ENCODE measurements at places on chromosomes 1 and 21.
A peak's percentile ranks its signal among the peaks of the same experiment; 100 is the strongest.

- no peak for DNase-seq
Measured at GRCh38 chr1:59243550-59243949, 53.3 kb upstream of the FGGY start.

GRCh38 chr21:35538386-35538785 is 489.3 kb upstream of the RUNX1 start:
- no peak for DNase-seq

DNA sequence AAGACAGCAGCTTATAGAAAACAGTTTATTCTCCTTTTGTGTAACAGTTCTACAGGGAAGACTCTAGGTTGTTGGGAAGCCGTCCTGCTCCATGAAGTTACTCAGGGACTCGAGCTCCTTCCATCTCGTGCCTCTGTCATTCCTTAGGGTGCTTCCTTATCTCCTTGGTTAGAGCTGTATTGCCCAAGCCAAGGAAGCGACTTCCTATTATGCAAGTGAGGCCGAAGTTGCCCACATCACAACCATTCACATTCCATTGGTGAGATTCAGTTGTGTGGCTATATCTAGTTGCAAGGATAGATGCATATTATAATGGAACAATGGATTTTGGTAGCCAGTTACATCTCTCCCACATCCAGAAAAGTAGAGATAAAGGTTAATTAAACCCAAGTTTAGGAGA is 9.0 kb downstream of the GSTM5 start:
- DNase-seq: no peak

- DNase-seq: no peak
Measured at GRCh38 chr1:236240675-236241074, 41.1 kb downstream of the ERO1B start.

GRCh38 chr21:32930673-32931072 is 95.1 kb upstream of the OLIG2 start:
- DNase-seq: no peak

DNA sequence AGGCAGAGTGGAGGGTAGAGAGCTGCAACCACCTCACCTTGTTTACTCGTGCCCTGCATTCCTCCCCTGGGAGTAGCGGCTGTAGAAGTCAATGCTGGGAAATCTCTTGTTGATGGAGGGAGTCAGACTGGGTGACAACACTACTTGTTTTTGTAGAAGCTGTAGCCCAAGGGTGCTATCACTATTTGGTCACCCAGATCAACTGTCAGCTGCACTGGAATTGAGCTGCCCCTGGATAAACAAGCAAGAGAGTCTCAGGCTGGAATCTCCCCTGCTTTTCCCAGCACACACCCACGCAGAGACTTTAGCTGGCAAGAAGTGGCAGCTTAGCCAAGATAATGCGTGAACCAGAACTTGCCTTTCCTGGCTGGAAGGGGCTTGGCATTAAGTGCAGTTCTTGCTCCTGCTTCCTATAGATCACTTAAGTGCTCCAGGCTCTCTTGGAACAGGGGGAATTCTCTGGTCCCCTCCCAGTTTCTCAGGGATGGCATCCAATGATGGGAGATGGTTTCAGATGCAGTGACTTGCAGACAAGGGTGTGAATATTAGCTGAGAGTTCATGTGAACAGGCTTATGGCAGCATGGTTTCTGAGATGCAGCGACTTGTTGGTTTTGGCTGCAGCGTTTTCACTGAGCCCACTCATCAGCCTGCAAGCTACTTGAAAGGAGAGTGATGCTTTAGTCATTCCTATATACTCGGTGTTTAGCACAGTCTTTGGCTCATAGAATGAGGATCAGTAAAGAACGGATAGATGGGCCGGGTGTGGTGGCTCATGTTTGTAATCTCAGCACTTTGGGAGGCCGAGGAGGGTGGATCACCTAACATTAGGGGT is 16.8 kb downstream of the ATP2B4 start:
- DNase-seq: peak; percentile 54

DNA sequence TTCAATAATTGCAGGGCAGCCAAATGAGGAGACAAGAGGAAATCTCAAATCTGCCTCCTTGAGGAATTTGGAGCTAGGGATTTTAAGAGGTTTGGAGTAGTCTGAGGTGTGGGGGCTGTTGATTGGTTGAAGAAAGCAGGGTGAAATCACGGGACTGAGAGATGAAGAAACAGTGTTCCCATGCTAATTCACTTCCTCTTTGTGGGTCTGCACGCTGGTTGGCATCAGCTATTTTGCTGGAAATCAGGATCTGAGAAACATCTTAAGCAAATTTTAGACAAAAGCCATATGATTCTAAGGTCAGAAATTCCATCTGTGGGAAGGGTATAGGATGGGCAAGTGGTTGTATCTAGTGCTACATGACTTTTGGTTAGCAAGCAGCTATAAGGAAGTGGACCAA is 107.1 kb upstream of the PAXBP1 start:
- DNase-seq: no peak

DNA sequence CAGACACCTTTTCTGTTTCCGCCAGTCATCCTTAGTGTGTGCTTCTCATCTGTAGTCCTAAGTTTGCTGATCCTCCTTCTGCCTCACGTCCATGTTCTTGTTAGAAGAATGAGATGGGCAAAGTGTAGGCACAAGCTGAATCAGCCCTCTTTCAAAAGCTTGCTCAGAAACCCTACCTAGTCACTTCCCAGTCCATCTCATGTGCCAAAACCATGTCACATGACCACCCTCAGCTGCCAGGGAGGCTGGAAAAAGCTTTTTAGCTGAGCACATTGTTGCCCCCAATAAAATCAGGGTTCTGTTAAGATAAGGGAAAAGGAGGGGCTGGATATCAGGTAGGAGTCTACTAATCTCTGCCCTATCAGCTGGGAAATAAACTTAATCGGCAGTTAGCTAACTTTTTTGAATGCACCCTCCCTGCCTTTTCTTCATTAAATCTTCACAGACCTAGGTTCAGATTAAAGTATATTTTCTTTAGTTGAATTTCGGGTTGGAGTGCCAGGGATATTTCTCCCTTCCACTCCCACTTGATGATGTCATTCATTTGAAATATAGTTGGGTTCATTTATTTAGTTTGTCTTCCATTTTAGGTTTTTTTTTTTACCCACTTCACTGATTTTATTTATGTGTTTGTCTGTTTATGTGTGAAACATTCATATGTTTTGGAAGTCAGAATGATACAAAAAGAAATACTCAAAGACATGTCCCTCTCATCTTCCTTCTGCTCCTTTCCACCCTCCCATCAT is 129.2 kb downstream of the ROR1 start:
- peak; percentile 36 for DNase-seq

GRCh38 chr1:186272486-186272885 is 102.6 kb downstream of the TPR start:
- no peak for DNase-seq

- DNase-seq: no peak
Measured at GRCh38 chr1:31792541-31792940, 23.3 kb downstream of the SPOCD1 start.

GRCh38 chr21:36750576-36750959 is 51.7 kb downstream of the SIM2 start:
- no peak for DNase-seq

DNA sequence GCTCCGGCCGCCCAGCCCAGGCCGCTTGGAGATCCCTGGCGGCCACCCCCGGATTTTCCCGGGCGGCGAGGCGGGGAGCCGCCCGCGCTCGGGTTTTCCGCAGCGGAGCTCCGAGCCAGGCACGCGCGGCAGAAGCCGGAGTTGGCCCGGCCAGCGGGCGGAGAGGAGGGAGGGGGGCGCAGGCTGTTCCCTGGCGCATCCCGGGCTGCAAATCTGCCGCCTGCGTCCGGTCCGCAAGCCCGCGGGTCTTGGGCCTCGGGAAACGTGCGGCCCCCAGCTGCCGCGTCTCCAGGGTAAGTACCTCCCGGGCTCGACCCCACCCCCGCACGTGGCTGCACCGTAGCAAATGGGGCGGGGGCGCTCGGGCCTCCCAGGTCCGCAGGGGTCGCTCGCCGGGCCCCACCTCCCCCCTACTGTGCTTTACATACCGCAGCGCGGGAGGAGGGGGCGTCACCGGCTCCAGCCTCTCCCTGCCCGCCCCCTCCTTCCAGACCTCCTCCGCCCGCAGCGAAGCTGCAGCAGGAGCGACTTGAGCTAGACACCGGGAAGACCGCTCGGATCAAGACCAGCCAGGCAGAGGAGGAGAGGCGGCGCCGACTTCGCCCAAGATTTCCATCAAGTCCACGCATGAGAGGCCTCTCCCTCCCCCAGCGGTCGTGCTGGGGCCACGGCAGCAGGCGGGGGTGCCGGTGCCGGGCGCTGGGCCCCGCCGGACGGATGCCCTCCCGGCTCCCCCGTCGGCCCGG is 1.6 kb downstream of the TMEM200B start:
- peak; percentile 26 for DNase-seq

- DNase-seq: no peak
Measured at GRCh38 chr1:88434836-88435235, 249.2 kb upstream of the PKN2 start.

- no peak for DNase-seq
Measured at GRCh38 chr1:199067483-199067882, 428.6 kb downstream of the PTPRC start.

DNA sequence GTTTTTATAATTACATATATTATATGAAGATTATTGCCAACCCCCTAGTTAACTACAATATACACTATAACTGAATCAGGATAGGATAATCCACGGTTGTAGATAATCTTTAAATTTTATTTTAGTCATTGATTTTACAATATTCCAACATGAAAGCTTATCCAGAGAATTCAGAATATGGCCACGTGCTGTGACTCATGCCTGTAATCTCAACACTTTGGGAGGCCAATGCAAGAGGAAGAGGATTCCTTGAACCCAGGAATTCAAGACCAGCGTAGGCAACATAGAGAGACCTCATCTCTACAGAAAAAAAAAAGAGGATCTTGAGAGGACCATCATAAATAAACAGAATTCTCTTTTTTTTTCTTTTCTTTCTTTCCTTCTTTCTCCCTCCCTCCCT is 119.6 kb upstream of the CACYBP start:
- no peak for DNase-seq

DNA sequence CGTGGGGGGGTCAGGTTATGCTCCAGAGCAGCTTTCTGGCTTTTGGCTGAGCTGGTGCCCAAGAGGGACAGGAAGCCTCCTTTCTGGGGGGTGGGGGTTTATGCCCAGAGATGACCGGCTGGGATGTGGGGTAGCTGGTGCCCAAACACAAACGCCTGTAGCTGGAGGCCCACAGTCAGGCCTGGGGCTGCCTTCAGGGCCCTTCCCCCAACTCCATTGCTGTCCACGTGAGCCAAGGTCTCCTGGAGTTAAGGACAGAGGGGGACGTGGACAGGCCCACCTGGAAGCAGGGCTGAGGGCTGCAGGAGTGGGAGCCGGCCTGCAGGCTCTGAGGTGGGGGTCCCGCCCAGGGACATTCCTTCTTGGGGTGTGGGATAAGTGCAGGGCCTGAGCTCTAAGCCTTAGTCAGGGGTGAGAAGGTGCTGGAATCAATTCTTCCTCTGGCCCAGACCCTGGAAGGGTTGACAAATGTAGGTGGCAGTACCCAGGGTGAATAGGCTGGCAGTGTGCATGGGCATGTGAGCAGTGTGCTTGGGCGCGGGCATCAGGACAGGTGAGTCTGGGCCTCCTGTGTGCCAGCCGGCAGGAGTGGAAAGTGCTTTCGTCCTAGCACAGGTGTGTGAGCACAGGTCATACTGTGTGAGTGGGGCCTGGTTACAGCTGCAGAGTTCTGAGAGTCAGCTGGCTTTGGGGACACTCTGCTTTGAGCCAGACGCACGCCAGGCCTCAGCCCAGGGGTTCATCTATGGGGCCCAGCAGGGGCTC is 6.8 kb downstream of the CPLANE2 start:
- no peak for DNase-seq

GRCh38 chr1:203306089-203306964 is 1.0 kb downstream of the BTG2 start:
- DNase-seq: peak; percentile 58

DNA sequence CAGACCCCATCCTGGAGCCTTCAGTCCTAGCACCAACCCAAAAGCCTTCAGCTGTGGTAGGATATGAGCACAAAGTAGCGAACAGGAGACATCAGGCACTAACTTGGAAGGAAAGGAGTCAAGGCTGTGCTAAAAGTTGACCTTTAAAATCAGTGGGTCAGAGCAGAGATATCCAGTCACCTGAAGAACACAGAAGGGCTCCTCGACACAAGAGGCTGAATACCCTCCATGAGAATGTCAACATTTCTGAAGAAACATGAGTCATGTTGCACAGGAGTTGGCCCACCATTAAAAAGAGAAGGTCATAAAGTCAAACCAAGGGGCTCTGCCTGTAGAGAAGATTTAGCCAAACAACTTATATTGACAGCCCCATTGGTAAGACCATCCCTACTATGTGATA is 172.5 kb downstream of the PLPP3 start:
- DNase-seq: no peak

- DNase-seq: no peak
Measured at GRCh38 chr1:31579374-31579773, 3.1 kb downstream of the TINAGL1 start.

DNA sequence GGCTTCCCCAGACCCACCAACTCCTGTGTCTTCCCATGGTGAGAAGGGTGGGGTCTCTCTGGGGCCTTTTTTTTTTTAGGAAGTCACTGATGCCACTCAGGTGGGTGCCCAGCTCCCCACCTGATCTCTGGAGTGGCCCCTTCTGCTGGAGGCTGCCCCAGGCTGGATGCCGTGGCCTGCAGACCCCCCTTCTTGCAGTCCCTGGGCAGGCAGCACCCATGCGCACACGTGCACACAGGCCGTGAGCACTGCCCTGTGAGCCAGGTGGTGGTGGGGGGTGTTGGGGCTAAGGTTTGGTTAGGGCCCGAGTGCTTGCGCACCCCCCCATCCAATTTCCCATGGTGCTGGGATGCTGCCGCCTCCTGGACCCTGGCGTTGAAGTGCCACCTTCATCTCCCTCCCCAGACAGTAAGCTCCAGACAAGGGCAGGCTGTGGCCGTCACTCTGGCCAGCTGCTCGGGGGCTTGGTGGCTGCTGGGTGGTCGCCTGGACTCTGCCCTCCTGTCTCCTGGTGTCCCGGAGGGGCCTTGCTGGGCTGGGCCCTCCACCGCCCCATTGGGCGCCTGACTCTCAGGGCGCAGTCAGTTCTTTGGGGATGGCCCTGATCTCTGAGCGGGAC is 50.6 kb downstream of the SKI start:
- DNase-seq: no peak

- no peak for DNase-seq
Measured at GRCh38 chr1:109433322-109433721, 7.1 kb upstream of the PSMA5 start.

GRCh38 chr1:234199476-234200127 is 173.7 kb upstream of the COA6 start:
- DNase-seq: no peak

DNA sequence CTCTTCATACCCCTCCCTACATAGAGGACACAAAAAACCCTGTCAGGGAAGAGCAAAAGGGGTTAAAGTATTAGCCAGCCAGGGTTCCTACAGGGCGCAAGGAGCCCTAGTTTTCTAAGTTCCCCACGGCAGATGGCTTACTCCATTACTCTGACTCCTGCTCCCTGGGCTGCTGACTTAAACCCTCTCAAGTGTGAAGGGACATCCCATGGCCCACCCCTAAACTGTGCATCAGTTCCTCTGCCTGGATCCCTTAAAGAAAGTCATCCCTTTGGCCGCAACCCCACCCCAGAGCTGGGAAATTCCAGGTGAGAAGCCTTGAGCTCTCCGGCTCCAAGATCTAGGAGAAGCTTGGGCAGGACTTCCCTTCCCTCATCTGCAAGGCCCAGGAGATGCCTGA is 236.0 kb downstream of the TOMM20 start:
- no peak for DNase-seq

Data from RPMI7951 (cell line).